ENCODE measurements at places on chromosomes 16 and 17. TPM values are rescaled to one million over a fixed set of nuclear protein-coding genes. Genes with fewer than 3 reads are reported as not detected.

HLF gene
- polyA plus RNA-seq = 4.9 TPM

MAF gene
- polyA plus RNA-seq = 28.8 TPM

ZMYND15 gene
- polyA plus RNA-seq = 0.28 TPM

KRT39 gene
- polyA plus RNA-seq = 7.2 TPM

TM4SF5 gene
- polyA plus RNA-seq = not detected

ARL17A gene
- polyA plus RNA-seq = 15.6 TPM

TBC1D3L gene
- polyA plus RNA-seq = 27.0 TPM

DNA sequence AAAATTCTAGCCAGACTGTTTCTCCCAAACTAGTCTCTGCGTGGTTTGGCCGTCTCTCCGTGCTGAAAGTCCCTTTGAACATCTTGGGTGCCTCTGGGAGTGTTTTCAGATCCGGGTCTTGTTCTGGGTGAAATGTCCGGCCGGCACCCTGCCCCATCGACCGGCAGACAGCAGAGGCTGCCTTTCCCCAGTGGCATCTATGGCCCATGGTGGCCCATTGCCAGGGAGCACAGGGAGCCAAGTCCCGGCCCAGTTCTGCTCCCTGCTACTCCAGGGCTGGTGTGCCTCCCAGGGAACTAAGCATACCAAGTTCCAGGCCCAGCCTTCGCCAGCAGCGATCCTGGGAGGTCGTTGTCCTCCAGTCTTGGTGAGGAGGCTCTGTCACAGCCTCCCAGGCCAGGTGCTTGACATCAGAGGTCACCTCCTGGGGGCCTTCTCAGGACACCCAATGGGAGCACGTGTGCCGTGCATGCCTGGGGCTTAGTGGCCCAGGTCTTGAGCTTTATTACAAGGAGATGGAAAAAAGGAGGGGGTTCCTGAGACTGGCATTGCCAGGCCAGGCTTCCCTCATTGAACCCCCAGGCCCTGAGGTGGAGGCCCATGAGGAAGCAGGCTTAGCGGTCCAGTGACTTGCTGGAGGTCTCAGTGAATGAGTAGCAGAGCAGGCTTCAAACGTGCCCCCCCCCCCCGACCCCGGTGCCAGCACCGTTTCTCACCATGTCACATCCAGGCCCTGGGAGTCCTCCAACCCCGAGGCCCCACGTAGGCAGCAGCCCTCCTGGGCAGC is 54.0 kb downstream of the PGS1 start:
- no peak for DNase-seq

GRCh38 chr17:61405686-61406536 is 6.3 kb downstream of the TBX2 start:
- DNase-seq = no peak

DNA sequence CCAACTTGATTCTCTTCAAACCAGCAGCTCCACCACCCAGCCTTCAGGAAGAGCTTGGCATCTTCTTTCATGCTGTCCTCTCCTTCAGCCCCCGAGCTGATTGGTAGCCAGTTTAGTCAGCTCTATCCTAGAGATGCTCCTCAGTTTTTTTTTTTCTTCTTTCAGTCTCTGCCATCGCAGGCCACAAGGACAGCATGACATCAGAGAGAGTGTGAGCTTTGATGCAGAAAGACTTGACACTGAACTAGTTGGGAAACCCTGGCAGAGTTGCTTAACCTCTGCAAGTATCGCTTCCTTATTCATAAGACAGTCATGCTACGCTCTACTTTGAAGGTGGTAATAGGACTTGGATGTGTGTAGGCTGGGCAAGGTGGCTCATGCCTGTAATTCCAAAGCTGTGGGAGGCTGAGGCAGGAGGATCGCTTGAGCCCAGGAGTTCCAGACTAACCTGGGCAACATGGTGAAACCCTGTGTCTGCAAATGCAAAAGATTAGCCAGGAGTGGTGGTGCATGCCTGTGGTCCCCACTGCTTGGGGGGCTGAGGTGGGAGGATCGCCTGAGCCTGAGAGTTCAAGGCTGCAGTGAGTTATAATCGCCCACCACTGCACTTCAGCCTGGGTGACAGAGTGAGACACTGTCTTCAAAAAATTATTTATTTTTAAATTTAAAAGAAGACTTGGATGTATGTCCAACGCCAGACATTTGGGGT is 2.6 kb downstream of the CD300LB start:
- no peak for DNase-seq

GRCh38 chr16:29898804-29899515 is 390 bp downstream of the SEZ6L2 start:
- no peak for DNase-seq

DNA sequence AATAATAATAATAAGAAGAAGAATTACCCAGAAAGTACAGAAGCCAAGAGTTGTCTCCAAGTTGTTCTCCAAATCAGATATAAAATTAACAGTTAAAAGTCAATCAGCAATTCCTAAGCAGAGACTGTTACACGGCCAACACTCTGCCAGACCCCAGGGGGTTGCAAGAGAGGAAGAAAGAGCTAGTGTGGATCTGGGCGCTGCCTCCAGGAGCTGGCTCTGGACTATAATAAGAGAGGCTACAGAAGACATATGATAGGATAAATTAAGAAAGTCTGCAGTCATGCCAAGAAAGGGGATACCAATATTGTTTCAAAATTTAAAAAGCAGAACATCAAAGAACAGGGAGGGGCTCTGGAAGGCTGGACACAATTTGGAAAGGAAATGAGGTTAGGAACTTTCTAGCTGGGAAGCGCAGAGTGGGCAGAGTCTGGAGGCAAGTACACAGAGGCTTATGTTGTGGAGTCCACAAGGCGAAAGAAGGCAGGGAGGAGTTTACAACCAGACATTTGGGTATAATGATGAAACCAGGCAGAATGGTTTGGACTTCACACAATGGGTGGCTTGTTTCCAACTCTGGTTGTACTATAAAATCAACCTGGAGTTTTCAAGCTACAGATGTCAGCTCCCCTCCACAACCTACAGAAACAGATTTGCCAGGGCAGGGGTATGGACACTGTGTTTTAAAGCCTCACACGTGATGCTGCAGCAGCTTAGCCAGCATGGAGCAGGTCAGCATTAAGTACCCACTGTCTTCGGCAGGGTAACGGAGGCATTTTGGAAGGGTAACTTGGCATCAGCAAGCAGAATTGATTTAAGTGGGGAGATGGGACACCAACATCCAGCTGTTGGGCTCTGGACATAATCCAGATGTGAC is 49.4 kb downstream of the SLC39A11 start:
- no peak for DNase-seq

DNA sequence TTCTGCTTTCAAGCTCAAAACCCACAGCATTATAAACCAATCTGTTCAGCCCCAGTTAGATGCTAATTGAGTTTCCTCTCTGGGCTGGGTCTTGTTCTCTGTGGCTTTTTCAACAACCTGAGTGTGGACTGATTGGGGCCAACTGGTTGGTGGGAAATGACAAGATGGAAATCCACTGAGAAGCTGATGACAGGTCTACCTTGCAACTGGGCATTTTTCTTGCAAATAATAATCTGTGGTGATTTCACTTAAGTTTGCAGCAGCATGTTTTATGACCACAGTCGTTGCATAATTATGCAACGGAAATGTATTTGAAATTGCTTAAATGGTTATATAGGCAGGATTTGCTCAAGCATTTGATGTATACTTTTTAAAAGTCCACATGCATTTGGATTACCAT is 69.9 kb downstream of the AKAP1 start:
- no peak for DNase-seq

DNA sequence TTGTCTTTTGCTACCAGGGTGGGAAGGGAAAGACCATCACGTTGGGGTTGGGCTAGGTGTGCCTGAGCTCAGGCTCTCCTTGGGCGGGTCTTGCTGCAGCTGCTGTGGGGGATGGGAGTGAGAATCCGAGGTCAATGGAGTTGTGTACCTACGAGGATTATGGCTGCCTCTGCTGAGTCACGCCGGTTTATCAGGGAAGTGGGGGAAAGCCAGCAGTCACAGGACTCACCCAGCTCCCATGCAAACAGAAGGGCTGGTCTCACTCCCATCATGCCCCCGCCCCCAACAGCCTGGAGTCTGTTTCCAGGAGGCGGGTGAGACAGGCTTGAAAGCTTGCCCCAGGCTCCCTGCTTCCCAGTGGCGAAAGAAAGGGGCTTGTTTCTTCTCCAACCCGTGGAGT is 1259.0 kb upstream of the GOT2 start:
- DNase-seq = no peak

GRCh38 chr17:49505854-49506253 is 10.8 kb downstream of the NGFR start:
- DNase-seq = no peak

GRCh38 chr16:66569827-66570405 is 3.7 kb downstream of the CMTM1 start:
- no peak for DNase-seq

- no peak for DNase-seq
Measured at GRCh38 chr16:25279491-25279890, 21.8 kb upstream of the ZKSCAN2 start.

Data from forelimb muscle (tissue), 1 donor.